ENCODE measurements at places on chromosomes 1 and 21.

DNA sequence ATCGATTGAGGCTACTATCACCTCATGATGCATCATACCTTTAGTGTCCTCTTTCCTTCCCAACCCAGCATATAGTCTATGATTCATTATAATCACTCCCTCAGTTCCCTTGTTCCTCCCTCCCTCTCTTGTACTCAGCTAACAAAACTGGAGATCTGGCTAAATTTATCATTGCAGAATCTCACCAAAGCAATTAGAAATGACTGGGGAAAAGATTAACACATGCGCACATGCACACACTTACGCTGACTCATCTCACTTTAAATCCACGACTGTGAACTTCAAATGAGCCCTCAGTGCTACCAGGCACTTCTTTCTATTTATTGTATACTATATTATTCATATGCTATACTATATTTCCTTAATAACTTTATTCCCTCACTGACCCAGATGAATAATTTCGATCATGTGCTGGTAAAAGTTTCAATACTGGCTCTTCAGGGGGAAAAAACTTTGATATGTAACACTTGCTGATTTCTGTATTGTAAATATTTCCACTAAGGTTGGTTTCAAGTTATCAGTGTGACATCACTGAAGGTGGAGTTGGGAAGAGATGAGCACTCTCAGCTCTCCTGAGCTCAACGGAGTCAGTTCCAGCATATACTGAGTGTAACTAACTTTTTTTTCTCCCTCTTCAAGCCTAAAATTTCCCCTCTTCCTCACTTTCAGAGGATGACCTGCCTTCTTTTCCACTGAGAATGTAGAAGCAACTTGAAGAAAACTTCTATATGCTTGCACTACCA lies 613.7 kb upstream of the B3GALT2 start:
- DNase-seq, result no peak

DNA sequence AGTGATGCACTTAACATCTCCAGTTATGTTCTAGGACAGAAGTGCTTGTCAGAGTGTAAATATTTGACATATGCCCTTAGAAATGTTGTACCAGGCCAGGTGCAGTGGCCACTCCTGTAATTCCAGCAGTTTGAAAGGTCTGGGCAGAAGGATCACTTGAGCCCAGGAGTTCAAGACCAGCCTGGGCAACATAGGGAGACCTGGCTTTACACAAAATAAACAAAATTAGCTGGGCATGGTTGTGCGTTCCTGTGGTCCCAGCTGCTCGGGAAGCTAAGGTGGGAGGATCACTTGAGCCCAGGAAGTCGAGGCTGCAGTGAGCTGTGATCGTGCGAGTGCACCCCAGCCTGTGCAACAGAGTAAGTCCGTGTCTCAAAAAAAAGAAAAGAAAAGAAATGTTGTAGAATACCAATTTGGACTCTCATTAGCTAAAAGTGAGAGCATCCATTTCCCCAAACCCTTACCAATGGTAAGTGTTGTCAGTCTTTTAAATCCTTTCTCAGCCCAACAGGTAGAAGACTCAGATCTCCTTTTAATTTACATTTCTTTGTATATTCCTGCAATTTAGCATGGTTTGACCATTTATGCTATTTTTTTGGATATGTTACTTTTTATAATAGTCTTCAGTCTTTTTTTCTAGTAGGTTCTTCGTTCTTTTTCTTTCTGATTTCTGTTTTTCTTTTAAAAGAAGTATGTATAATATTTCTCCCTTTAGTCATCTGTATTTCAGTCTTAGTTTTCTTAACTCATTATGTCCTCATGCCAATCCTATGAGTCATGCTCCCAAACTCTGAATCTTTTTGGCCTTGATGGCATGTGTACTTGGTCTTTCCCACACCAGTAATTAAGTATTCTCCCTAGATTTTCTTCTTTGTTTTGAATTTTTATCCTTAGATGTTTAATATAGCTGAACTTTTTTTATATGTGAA lies 74.4 kb downstream of the CAMTA1 start:
- no peak for DNase-seq

DNA sequence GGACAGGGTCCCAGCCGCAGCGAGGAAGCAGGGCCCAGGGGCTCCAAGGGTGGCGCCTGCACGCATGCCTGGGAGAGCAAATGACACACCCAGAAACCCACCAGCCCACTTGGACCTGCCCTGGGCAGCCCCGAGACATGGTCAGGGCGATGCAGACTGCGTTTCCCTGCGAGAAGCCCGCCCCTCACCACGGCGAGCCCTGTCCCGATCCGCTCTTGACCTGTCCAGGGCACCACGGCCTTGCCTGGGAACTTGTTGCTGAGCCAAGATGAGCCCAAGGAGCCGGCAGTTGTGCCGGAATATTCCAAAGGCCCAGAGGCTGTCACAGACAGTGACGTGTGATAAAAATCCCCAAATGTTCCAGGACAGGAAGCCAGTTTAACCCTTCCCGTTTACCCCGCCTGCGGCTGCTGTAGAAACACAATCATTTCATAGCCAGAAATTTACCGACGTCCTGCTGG lies 78.1 kb downstream of the SIK1 start:
- DNase-seq, result no peak

DNA sequence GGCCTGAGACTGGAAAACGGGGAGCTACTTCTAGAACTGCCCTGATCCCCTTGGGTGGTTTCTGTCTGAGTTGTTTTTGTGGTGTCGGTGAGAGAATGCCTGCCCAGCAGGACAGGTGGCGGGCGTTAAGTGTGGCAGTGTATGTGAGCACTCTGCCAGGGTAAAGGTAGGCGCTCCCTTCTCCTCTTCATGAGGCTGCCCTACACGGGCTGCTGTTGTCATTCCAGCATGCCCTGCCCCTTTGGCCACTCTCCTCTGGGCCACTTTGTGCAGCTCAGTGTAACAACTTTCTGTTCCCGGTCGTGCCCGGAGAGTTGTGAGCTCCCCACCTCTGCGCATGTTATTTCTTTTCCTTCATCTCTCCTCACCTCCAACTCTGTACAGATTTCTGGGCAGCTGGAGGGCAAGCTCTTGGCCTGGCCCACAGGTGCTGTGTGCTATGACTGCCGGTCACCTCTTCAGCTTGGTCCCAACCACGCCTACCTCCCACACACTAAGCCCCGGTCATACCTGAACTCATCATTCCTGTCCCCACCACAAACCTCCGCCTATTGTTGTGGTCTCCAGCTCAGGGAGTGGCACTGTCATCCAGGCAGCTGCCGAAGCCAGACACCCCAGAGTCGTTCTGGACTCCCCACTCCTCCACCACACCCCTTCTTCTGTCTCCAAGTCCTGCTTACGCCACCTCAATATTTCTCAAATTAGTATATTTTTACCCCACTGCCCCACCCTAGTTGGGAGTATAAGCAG lies 69.0 kb downstream of the GADD45A start:
- DNase-seq, result no peak

GRCh38 chr1:225995919-225996864 lies 3.0 kb downstream of the SDE2 start:
- DNase-seq, result no peak

GRCh38 chr1:161407451-161407985 lies 39.8 kb upstream of the CFAP126 start:
- no peak for DNase-seq

DNA sequence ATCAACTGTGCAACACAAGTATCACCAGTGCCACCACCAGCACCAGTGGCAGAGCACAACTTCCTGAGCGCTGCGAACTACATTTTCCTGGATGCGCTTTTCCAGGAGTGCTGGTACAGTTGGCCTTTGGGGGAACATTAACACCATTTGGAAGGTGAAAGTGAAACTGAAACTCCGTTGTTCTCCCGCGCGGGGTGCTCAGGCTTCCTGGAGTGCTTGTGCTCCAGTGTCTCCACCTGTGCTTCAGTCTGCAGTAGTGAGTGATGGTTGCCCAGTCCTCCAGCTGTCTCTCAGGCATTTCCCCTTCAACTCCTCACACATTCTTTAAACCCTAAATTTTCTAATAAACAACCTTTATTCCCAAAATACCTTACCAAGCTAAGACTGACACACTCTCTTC lies 187.8 kb downstream of the LRRIQ3 start:
- no peak for DNase-seq

DNA sequence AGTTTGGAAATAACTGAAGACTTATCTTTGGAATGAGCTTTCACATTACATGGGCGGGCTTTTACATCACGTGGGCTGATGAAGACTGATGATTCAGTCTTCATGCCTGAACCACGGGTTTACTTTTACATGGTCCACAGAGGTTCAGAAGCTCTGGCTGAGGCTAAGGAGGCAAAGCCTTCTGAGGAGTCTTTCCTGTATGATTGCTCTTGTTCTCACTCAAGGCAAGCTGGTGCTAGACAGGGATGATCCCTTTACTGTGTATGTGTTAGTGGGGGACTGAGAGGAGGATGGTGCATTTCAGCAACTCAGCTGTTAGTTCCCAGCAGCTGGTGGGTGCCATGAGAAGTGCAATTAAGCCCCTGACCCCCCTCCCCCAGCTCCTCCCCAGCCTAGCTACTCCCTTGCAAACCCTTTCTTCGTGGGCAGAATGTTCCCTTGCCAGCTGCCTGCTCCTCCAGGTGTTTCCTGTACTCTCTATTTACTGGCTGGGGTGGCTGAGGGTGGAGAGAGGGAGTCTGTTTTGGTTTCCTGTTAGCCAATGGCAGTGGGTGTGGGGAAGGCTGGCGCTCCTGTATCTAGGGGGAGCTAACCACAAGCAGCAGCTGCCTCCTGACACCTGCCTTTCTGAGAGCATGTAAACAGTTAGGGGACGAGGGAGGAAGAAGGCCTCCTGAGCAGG lies 15.4 kb downstream of the BTG2 start:
- peak; percentile 32 for DNase-seq

DNA sequence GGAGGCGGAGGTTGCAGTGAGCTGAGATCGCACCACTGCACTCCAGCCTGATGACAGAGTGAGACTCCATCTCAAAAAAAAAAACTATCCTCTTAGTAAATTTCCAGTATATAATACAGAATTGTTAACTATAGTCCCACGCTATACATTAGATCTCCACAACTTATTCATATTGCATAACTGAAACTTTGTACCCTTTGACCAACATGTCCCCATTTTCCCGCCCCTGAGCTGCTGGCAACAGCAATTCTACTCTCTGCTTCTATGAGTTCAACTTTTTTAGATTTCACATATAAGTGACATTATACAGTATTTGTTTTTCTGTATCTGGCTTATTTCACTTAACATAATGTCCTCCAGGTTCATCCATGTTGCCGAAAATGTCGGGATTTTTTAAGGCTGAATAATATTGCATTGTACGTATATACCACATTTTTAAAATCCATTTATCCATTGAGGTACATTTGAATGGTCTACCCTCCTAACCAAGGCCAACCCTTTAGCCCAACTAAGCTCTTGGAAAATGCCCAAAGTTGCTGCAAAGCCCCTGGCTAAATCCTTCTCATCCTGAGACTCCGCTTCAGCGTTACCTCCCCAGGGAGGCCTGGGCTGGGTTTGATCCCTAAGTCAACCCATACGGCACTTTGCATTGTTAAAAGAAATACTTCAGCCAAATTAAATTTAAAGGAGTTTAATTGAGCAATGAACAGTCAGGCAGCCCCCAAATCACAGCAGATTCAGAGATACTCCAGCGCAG lies 34.2 kb downstream of the NEK2 start:
- no peak for DNase-seq

- no peak for DNase-seq
Measured at GRCh38 chr1:50622259-50622658, 199.0 kb upstream of the DMRTA2 start.

DNA sequence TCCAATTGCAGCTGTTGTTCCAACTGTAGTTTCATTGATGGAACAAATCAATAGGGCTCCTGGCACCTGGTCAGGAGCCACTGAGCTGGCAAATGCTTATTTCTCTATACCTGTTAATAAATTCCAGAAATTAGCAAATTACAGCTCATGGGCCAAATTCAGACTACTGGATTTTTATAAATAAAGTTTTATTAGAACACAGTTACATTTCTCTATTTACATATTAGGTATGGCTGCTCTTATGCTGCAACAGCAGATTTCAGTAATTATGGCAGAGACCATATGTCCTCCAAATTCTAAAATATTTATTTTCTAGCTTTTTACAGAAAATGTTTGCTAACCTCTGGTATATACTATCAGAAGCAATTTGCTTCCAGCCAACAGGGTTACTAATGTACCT lies 47.8 kb downstream of the DUSP10 start:
- DNase-seq, result no peak

DNA sequence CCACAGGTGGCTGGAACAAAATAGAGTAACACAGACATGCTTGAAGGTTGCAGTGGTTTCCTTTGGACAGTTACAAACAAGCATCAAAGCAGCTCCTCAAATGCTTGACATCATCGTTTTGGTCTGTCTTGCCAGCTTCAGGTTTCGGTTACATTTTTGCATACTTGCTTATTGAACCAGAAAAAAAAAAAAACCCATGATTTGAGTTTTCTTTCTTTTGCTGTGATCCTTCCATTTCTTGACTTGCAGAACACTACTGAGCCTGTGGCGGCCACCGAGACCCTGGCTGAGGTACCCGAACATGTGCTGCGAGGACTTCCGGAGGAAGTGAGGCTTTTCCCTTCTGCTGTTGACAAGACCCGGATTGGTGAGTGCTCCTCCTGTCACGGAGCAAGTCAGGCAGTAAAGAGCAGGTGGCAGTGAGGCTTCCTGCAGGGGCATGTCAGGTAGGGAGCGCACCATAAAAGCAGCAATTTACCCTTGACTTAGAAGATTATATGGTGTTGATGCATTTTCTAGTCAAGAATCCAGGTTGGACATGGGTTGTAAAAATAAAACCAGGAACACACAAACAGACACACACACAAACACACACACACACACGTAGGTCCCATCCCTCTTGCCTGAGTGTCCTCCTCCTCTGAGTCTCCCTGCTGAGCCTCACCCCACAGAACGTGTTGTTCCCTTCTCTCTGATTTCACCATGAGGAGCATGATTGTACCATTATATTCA lies 30.9 kb downstream of the PRDM2 start:
- DNase-seq, result no peak

DNA sequence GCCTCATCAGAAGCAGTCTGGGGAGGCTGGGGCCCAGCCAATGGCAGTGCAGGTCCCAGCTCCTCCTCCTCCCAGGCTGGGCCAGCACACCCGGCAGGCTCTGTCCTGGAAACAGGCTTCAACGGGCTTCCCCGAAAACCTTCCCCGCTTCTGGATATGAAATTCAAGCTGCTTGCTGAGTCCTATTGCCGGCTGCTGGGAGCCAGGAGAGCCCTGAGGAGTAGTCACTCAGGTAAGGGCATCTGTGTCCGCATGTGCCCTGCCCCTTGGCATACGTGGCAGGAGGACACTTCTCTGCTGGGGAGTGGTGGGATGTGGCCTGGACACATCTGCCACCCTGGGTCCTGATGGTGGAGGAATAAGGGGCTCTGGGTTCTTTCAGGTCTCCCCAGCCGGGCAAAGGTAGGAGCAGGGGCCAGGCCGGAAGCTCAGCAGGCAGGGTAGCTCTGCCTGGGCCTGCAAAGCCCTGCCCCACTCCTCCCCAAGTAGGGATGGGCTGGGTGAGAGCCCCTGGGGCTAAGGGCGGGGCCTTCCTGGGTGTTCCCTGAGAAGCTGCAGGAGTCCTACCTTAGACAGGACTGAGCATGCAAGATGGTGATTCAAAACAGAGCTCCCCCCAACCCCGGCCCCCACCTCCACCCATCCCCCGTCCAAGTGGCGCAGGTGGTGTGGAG lies at the start of gene GJB5:
GJB5 (plus strand) TSS at position 84 of the 674 bp plus-strand sequence. CDS start 2,284 bp downstream, outside the sequence.
- no peak for DNase-seq

DNA sequence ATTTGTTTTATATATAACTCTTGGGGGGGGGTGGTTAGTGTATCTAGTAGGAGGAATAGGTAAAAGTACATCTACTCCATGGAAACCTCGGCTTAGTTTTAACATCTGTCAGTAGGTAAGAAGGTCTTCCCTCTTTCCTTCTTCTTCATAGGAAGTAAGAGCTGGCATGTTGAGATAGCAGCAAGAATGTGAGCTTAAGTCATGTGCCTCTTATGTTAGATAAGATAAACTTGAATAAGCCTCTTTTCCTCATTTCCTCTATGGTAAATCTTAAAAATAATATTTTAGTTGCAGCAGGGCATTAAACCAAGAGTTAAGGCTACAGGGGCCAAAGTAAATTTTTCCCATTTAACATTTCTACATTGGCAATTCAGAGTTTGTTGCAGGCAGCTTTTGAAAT lies 100.4 kb downstream of the MAP3K21 start:
- DNase-seq, result no peak

Data from NCI-H1694 treated with DMSO at 0.1 percent for 48 hours (cell line).